Ammon's horn (tissue), 1 donor: ENCODE measurements at places on chromosomes 2 and 18.

GRCh38 chr2:111168528-111169239 lies 48.0 kb downstream of the BCL2L11 start:
- DNase-seq = peak; percentile 13

DNA sequence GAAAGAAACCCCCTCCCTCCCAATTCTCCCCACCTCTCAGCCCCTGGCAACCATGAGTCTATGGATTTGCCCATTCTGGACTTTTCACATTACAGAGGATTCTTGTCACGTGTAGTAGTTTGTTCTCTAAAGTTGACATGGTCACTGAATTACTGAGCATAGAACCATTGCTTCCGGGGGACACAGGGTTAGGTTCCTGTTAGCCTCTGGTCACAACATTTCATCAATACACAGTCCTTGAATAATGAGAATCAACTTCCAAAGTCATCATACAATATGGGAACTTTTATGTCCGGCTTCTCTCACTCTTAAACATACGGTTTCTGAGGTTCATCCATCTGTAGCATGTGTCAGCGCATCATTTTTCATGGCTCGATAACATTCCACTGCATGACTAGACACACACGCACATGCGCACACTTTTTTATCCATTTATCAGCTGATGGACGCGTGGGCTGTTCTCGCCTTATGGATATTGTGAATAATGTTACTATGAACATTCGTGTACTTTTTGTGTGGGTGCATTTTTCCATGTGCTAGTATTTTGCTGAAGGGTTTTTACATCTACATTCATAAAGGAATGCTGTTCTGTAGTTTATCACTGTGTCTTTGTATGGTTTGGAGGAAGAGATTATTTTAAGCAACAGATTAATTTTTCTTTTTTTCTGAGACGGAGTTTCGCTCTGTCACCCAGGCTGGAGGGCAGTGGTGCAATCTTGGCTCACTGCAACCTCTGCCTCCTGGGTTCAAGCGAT lies 48.1 kb downstream of the PARD6G start:
- DNase-seq = no peak

DNA sequence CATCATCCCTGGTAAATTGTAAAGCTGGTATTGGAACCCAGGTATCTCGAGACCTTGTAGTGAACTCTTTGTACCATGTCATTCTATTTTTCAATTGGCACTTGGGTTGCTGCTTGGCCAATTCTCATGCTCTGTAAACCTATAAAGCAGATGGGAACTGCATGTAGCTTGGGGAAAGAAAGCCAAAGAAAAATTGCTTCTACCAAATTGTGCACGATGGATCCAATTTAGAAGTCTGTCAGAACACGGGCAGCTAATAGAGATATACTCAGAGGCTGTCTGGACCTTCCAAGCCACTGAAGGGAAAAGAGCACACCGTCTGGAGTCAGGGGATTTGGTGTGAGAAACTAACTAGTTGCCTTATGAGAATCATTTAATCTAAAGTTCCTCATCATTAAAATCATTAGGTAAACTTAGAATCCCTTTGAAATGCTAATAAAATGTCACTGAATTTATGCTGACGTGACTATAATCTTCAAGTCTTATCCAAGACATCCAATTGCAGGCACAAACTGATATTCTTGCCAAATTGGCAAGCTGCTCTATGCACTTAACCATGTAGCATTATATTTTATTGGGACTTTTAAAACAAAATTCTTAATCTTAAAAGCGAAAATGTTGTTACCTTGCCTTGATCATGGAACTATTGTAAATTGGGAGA lies 206.8 kb downstream of the DCC start:
- DNase-seq = no peak

GRCh38 chr2:161100211-161100895 lies 59.9 kb upstream of the TANK start:
- DNase-seq = no peak

- no peak for DNase-seq
Measured at GRCh38 chr18:13483316-13484270, 242.8 kb downstream of the FAM210A start.

GRCh38 chr18:36284671-36285295 lies 12.7 kb upstream of the FHOD3 start:
- DNase-seq = peak; percentile 80

DNA sequence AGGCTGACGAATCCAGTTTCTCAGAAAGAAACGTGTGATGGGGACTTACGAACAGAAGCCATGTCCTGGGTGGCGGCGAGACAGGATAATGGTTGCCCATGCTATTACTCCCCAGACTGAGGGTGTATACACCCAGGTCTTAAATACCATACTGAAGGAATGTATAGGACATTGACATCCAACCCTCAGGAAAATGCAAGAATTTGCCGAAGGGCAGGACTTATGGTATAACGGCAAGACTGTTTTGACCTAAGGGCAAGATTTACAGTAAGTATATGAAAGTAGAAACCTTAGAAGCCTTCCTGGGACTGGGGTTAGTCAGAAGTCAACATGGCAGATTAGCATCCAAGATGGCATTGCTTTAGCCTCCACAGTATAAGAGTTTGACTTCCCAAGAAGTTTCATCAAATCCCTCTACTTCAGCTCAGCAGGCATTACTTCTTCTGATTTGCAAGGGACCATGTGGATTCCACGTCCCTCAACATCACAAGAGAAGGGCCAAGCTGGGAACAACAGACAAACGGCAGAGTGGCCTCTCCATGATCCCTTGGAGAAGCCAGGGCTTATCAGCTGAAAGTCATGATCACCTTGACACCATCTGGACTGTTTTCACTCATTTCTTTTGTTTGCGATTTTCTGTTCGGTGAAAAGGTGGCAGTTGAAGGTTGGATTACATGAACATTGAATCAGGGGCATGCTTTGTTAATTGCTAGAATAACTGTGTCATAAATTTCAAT lies 21.1 kb downstream of the ST3GAL5 start:
- no peak for DNase-seq

DNA sequence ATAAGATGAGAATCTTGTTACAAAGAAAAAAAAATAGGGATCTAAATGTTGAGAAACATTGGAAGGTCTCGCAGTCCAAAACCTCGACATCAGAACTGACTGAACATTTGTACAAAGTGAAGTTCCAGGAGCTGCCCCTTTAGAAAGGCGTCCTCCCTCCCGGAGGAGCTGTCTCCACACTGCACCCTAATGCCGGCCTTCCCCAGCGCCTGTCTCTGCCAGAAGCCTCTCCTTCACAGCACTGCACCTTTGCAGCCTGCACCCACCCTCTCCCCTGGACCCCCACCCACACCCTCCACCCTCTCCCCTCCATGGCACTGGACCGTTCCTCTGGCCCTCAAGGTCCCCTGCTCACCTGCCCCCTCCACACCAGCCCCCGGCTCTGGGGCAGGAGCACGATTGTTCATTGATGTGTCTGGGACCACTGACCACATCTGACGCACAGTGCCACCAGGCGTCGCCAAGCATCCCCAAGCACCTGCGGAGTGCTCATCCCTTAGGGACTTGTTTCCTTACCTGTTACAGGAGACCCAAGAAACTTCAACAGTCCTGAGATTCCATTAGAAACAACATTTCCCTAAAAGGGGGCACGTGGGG lies 90.3 kb upstream of the SNTG2 start:
- DNase-seq = no peak

DNA sequence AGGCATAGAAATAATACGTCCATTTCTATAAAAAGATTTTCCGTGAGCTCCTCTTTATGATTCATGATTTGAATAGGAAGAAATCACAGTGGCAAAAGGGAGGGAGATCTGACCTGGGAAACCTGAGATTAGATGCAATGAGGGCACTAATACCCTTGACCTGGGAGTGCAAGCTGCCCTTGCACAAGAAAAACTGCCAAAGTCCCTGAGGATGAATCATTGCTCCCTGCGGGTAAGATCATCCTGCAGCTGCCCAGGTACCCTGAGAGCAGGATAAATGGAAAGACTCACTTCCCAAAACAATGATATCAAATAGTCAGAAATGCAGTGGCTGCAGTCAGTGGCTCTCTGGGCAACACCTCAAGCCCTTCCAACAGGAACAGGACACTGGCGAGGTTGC lies 11.6 kb downstream of the FHL2 start:
- no peak for DNase-seq

GRCh38 chr2:206642075-206643025 lies at the start of gene FAM237A:
FAM237A (plus strand) TSS chr2:206642487; CDS start chr2:206644237, 1,750 bp downstream.
- DNase-seq = peak; percentile 17

GRCh38 chr2:98508709-98509066 lies 64.0 kb downstream of the INPP4A start:
- peak; percentile 75 for DNase-seq

- DNase-seq = peak; percentile 69
Measured at GRCh38 chr2:47062681-47063537, 92.2 kb downstream of the STPG4 start.

GRCh38 chr2:241410739-241411176 lies 54.7 kb downstream of the FARP2 start:
- DNase-seq = peak; percentile 88

DNA sequence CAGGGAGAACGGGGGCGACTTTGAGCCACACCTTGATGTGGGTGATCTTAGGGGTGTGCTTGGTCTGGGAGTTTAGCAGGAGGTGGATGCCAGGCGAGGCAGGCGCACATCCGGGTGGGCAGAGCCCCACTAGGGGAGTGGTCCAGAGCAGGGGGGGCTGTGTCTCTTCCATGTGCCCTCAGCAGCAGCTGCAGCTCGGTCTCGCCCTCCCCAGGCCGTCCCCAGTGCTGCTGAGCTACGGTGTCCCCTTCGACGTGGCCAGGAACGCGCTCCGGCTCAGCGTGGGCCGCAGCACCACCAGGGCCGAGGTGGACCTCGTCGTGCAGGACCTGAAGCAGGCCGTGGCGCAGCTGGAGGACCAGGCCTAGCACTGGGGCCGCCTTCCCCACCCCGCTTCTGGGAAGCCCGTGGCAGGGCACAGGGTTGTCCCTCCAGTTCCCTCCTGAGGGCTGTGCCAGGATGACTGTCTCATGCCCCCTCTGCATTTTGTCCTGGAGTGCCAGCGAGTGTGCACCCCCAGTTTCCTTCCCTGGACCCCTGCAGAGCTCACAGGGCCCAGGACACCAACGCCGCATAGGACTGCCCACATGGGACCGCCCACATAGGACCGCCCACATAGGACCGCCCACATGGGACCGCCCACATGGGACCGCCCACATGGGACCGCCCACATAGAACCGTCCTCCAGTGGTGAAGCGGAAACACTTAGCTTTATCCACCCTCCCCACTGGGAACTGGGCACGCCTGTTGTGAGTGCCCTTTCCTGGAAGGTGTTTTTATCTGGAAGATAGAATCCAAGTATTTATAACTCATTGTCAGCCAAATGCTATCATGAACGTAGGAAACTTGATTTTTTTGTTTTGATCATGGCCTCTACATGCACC lies 1.9 kb upstream of the ESPNL start:
- no peak for DNase-seq

GRCh38 chr18:39489431-39489830 lies 1923.8 kb upstream of the CELF4 start:
- no peak for DNase-seq

- DNase-seq = no peak
Measured at GRCh38 chr18:24003903-24004640, 10.5 kb upstream of the TTC39C start.

DNA sequence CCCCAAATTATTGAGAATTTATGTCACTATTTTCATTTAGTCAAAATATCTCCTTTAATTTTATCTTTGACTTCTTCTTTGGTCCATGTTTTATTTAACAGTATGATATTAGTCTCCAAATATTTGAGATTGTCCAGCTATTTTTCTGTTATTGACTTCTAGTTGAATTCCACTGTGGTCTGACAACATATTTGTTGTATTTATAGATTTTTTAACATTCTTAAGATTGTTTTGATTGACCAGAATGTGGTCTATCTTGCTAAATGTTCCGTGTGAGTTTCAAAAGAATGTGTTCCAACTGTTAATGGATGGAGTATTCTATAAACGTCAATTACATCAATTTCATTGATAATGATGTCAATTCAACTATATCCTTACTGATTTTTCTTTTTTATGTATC lies 1452.1 kb downstream of the SUCLG1 start:
- DNase-seq = no peak

DNA sequence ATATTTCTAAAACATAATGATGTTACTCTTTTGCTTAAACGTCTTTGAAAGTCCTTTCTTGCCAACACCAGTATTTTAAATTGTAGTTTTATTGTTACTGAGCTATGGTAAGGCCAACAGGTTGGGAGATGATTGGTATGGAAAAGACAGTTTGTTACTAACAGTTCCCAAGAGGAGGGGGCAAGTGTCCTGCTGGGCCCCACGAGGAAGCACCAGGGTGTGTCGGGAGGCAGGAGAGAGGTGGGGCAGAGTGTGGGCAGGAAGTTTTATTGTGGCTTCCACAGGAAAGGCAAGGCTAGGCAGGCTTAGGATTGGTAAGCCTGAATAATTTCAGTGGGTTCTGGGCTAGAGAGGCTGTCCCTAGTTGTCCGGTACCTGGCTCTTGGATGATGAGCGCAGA lies 134.3 kb downstream of the SOCS6 start:
- DNase-seq = no peak

DNA sequence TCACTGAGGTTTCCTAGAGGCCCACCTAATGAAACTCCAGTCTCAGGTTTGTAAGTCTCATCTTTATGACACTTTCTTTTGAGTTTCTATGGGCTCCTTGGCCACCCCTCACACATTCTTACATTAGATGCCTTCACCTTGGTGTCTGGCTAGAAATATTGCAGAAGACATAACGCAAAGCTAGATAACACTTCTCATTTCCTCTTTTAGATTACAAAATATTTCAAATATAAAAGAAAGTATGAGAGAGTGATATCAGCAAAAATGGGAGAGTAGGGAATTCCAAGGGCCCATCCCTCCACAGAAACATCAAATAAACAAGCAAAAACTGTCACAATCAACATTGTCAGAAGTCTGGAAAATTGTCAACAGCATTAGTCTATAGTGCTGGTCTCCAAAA lies 43.3 kb upstream of the ZCCHC2 start:
- DNase-seq = no peak

GRCh38 chr2:217103752-217104545 lies 244.1 kb upstream of the TNP1 start:
- no peak for DNase-seq

GRCh38 chr2:235709124-235709813 lies 215.4 kb downstream of the AGAP1 start:
- DNase-seq = no peak

DNA sequence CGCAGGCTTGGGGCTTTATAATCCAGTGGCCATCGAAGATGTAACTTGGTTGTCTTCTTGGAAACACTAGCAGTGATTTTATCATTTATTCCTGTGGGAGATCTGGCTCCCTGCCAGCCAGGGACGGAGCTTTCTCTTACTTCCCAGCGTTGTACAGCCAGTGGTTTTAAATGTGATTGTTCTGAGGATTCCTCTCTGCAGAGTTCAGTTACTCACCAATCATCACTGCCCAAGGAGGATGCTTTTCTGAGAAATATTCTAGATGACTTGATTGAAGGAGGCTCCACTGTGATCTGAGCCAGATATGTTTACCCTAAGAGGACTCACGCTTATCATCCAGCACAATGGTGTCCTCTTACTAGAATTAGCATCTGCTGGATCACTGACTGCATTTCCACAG lies 744.3 kb downstream of the RNF144A start:
- DNase-seq = no peak

GRCh38 chr2:239386872-239387445 lies 13.9 kb downstream of the HDAC4 start:
- DNase-seq = no peak

GRCh38 chr2:123614596-123614995 lies 410.5 kb upstream of the CNTNAP5 start:
- peak; percentile 65 for DNase-seq

- DNase-seq = peak; percentile 51
Measured at GRCh38 chr2:40037303-40037702, 258.2 kb upstream of the THUMPD2 start.

GRCh38 chr2:158191076-158191895 lies 89.6 kb downstream of the UPP2 start:
- no peak for DNase-seq

- no peak for DNase-seq
Measured at GRCh38 chr2:164504253-164504652, 117.0 kb downstream of the GRB14 start.
